ENCODE measurements at places on chromosomes 6 and 20.
A peak's percentile ranks its signal among the peaks of the same experiment; 100 is the strongest.

GRCh38 chr20:63540417-63541186 is 3.4 kb upstream of the PTK6 start:
- no peak for DNase-seq

DNA sequence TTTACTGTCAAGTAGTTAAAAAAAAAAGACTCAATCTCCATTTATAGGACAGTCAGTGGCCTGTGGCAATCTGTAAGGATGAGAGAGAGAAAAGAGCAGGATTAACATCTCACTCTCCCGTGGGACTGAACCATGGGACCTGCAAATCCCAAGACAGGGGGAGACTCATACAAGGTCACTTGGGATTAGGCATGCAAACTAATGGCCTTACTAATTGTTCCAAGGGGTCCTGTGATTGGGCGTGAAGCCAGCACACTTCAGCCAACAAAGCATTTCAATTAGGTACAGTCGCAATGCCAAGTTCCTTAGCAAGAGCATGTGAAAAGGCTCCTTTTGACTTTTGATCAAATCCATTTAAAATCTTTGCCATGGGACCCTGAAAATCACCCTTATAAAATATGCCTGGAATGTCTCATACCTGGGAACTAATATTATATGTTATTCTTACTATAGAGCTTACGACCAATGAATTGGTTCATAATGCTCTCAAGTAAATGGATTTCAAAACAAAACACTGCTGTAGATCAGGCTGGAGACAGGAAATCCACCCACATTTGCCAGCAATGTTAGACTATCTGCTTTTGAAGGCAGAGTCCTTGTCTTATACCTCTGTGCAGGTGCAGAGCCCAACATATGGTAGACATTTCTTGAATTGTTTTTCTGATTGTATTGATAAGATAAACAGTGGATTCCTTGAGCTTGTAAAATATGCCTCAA is 412.5 kb downstream of the GJA1 start:
- no peak for DNase-seq

- no peak for DNase-seq
Observed at GRCh38 chr6:40456390-40457013, 130.7 kb downstream of the LRFN2 start.

DNA sequence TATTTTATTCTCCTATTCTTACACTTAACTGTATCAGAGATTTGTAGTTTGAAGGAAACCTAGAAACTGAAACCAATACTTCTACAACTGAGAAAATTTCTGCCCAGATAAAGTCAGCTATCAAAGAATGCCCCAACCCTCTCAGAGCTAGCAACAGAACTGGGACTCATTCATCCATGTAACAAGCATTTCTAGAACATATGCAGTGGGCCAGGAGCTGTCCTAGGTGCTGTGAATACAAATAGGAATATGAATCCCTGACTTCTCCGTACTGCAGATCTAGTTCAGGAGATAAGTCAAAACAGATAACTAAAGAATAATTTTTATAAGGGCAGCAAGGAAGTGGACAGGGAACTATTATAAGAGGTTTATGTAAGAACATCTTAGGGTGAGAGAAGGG is 654.1 kb upstream of the NOX3 start:
- no peak for DNase-seq

GRCh38 chr20:3751675-3752385 is 15.7 kb downstream of the ADISSP start:
- DNase-seq, result no peak

DNA sequence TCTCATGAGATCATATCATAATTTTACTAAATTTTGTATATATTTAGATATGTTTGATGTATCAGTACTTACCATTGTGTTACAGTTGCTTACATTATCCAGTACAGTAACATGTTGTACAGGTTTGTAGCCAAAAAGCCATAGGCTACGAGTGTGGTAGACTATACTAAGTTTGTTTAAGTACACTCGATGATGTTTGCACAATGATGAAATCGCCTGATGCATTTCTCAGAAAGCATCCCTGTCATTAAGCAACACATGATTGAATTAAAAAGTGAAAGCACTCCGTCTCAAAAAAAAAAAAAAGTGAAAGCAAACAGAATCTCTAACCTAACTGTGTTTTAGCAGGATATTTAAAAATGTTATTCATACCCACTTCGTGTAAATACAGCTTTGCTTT is 104.9 kb upstream of the TFAP2D start:
- DNase-seq, result no peak

GRCh38 chr20:57374343-57374930 is 16.8 kb upstream of the RBM38 start:
- DNase-seq, result no peak

GRCh38 chr20:53609491-53610445 is 16.1 kb upstream of the ZNF217 start:
- peak; percentile 64 for DNase-seq

- DNase-seq, result no peak
Observed at GRCh38 chr20:49477200-49477599, 5.3 kb downstream of the KCNB1 start.

- no peak for DNase-seq
Observed at GRCh38 chr20:37279820-37280219, 9.6 kb upstream of the MANBAL start.

All from SJSA1 (cell line).